Effector memory CD4-positive, alpha-beta T cell (primary cell): ENCODE measurements at places on chromosomes 12 and 14.

DNA sequence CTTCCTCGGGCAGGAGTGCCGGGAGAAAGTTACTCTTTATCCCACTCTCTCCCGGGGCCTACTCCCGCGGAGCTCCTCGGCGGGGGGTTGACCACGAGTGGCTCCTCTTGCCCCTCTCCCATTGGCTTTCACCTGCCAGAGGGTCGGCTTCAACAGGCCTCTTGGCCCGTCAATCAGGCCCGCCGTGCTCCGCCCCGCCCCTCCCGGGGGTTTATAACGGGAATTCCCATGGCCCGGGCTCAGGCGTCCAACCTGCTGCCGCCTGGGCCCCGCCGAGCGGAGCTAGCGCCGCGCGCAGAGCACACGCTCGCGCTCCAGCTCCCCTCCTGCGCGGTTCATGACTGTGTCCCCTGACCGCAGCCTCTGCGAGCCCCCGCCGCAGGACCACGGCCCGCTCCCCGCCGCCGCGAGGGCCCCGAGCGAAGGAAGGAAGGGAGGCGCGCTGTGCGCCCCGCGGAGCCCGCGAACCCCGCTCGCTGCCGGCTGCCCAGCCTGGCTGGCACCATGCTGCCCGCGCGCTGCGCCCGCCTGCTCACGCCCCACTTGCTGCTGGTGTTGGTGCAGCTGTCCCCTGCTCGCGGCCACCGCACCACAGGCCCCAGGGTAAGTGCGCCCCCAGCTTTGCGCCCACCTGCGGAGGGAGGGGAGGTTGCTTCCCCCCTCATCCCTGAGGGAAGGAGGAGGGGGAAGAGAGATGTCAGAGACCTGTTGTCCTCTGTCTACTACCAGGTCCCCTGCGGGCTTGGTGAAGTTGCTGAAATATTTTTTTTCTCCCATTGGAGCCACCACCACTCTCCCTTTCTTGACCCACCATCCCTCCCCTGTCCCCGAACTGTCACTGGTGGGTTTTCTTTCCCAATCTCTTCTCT is at the start of gene SMOC1:
TSS of gene SMOC1 (plus strand) at position 242 of the 869 bp plus-strand sequence. CDS start at position 505, 263 bp downstream.
- DNase-seq, result no peak

DNA sequence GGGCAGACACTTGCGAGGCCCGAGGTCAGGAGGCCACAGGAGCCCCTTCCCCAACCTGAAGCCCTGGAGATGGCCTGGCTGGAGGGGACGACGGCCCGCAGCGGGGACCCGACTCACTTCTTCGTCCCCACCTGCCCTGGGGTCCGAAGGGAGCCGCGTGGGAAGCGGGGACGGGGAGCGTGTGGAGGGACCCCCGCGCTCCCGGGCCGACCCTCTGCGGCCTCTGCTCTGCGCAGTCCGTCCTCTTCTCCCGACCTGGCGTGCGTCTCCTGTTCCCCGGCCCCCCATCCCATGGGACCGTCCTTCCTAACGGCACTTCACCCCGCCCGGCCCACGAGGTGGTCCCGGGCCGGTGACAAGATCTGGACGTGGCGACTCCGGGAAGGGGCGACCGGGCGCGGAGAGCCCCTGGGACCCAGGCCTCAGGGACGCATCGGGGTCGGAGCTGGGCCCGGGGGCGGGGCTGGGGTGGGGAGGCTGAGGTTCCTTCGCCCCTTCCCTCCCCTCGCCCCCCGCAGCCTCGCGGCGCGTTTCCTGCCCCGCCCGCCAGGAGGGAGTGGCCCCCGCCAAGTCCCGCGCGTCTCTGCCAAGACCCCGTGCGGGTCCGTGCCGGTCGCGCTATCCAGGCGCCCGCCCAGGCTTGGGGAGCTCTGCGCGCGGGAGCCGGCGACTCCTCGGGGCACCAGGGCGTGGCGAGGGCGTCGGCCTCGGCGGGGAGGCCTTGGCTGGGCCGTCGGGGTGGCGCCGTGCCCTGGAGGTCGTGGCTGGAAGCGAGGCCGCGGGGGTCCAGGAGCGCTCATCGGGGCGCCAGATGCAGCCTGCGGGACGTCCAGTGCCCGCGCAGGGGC is 97.1 kb downstream of the TNFAIP2 start:
- no peak for DNase-seq

DNA sequence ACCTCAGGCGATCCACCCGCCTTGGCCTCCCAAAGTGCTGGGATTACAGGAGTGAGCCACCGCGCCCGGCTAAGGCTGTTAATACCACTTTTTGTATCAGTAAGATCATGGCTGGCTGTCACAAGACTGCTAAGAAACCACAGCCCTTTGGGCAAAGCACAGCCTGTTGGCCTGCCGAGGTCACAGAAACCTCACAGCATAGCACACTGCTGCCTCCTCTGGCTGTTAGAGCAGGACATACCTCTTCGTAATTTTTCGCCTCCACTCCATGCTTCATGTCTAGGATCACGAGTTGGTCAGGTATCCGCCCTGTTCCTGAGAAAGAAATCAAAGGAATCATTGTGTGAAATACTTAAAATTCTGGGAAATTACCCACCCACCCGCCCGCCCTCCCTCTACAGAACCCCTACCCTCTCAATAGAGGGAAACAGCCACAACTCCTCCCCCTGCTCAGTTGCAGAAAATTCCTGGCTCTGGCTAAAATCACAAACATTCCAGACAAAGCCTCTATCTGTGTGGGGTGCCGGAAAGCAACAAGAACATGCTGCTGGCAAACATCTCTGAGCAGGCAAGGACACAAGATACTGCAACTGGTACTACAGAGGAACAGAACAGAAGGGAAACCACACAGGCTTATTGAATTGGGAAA is 20.7 kb upstream of the NEK9 start:
- DNase-seq, result no peak

DNA sequence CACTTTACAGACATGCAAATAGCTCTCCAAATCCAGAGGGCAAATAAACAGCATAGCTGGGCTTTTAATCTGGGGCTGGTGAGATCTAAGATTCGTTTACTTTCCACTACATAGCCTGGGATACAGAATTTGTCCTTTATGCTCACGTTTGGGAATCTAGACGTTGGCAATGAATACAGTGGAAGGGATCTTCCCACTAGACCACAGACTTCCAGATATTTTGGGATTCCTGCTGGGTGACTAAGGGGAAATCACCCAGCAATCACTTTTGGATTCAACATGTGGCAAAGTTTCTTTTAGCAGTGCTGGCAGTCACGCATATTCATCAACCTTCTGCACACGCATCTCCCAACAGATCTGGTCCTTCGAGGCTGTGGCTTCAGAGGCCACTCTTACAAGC is 23.5 kb downstream of the APPL2 start:
- DNase-seq, result no peak

GRCh38 chr12:121801595-121802484 is 2.0 kb upstream of the SETD1B start:
- no peak for DNase-seq

DNA sequence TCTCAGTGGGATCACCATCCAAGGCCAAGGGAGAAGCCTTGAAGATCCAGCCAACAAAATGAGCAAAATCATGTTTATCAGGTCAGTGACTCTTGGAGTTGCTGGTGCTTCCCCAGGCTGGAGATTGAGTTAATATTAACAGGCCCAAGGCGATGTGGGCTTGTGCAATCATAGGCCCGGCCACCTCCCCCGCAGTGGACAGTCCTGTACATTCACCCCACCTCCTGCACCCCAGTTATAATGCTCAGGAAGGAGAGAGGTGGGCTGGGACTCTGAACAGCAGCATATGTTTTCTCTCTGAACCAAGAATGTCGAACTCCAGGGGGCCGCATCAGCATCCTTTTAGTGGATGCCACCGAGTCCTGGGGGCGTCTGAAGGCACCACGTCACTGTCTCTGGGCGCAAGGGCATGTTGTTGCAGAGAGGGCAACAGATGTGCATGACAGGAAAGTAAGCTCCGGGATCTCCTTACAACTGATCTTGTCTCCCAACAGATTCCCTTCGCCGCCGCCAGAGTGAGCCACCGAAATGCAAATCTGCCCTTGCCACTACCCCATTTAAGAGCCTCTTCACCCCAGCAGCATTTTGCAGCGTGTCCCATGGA is 32.2 kb upstream of the SERPINA6 start:
- DNase-seq, result no peak

GRCh38 chr12:25932971-25933370 is 25.5 kb upstream of the RASSF8 start:
- no peak for DNase-seq

- DNase-seq, result no peak
Measured at GRCh38 chr12:5718680-5719079, 226.4 kb downstream of the ANO2 start.

DNA sequence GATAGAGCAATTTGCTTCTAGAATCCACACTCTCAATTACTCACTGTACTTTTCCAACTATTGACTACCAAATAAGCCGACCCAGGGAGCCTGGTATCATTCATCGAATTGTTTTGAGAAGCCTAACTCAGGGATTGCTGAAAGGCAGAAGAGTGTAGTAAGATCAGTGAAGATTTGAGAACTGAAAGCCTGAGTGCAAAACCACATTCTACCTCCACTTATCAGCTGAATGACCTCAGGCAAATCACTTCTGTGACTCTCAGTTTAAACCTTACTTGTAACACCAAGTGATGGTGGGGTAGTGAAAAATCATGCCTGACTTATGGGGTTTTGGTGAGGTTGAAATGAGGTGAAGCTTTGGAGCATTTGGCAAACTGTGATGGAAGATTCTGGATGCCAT is 126.1 kb upstream of the MAX start:
- DNase-seq, result no peak

GRCh38 chr14:60968671-60969070 is 12.2 kb downstream of the TRMT5 start:
- DNase-seq, result no peak

DNA sequence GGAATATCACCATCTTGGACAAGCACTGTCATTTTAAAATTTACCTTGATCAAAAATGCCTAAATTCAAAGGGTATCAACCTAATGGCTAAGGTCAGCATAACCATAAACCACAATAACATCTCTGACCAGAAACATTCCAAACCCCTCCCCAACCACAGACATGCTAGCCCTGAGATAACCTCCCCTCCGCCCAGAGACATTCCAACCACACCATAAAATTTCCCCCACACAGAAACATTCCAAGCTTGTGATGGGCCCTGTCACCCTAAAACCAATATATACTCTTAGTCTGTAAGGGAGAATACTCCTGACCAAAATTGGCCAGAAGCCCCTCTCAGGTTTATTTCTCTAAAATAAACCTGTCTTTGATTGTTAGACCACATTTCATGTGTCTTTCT is 17.7 kb downstream of the EPYC start:
- DNase-seq, result no peak

- DNase-seq, result no peak
Measured at GRCh38 chr14:85218982-85219381, 311.0 kb upstream of the FLRT2 start.
